ENCODE measurements at places on chromosomes 2 and 18.

GRCh38 chr2:191202881-191203397, 42.3 kb upstream of the MYO1B start:
- no peak for DNase-seq

- no peak for DNase-seq
Measured at GRCh38 chr2:164903204-164903603, 52.1 kb downstream of the SLC38A11 start.

DNA sequence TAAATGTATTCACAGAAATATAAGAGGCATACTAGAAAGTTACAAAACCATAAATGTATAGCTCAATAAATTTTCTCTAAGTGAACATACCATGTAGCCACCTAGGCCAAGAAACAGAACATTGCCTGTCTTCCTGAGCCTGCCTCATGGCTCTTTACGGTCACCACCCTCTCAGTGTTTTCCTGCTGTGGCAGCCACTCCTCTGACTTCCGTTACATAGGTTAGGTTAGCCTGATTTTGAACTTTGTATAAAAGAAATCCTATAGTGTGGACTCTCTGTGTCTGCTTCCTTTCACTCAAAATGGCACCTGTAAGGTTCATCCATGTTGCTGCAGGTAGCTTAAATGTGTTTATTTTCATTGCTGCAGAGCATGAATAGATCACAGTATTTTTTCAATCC, 11.6 kb upstream of the ST3GAL5 start:
- DNase-seq = no peak

GRCh38 chr2:3672861-3673678, 15.1 kb downstream of the ALLC start:
- no peak for DNase-seq

DNA sequence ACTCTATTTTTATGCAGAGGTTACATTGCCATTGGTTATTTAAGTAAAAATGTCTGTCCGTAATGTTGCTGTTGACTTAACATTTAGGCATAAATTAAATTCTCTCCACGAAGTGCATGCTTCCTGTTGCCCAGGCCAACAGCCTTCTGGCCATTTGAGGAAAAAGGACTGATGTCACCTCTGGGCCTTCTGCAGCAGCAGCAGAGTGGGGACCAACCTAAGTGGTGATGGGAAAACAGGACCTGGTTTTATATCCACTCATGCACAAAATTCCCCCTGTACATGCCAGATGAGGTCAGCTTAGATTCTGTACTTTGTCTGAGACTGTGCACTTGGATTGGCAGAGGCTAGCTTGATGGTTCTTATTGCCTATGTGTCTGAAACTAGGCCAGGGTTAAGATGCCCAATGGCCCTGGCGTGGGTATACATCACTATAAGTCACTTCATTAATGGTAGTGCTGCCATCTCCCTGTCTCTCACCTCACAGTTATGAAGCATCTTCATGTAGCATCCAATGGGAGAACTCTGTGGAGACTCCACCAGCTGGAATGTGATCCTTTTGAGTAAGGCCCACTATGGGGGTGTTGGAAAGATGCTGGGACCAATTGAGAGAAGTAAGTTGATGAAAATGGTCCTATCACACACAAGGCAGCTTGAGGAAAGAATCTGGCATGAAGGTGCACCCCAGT, 4.4 kb downstream of the ARHGAP25 start:
- DNase-seq = no peak
